ENCODE measurements at places on chromosomes 5 and 9.

- DNase-seq: no peak
Observed at GRCh38 chr5:10539687-10539998, 24.2 kb upstream of the ANKRD33B start.

GRCh38 chr5:14914623-14915260, 43.2 kb upstream of the ANKH start:
- no peak for DNase-seq

GRCh38 chr9:131853434-131853833, 113.6 kb upstream of the RAPGEF1 start:
- no peak for DNase-seq

DNA sequence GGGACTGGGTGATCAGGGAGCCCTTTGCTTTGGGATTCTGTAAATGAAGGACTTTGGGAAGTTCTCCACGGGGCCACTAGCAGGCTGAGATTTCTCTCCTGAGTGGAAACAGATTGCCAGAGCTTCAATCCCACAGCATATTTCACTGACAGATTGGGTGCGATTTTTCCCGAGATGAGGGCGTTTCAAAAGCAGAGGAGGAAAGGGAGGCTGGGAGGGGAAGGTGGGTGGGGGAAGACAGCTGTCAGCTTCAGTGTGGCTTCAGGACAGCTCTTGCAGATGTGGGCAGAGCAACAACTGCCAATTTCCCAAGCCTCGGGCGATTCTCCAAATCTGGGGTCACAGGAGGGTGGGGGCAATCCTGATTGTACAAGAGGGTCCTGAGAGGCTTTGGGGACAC, 258.5 kb upstream of the ADRA1B start:
- no peak for DNase-seq

DNA sequence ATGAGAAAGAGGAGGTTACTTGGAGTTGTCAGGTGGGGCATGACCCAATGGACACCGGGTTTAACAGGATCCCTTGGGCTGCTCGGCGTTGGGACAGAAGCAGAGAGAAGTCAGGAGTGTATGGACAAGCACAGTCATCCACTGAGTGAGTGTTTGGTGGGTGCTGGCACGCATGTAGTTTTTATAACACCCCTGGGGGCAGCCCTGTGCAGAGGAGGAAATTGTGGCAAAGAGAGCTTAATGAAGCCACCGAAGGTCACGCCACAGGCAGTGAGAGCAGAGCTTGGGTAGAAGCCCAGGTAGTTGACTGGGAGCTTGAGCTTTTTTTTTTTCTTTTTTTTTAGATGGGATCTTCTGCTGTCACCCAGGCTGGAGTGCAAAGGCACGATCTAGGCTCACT, 43.2 kb upstream of the IER5L start:
- DNase-seq: no peak
